Body of pancreas (tissue), 4 donors: ENCODE measurements at places on chromosomes 2 and 18. TPM values are rescaled to one million over a fixed set of nuclear protein-coding genes. Genes with fewer than 3 reads are reported as not detected.

Gene TLX2
- not detected for total RNA-seq

Gene TFCP2L1
- total RNA-seq, result 4.6 TPM

Gene DPYSL5
- total RNA-seq, result not detected

Gene ASB18
- total RNA-seq, result not detected

Gene GALNT13
- total RNA-seq, result 5.7 TPM

Gene KRTCAP3
- total RNA-seq, result 25.2 TPM

Gene PPP4R1
- 46.4 TPM for total RNA-seq

Gene KANSL1L
- 94.9 TPM for total RNA-seq

Gene CEP76
- 6.2 TPM for total RNA-seq

Gene LCT
- total RNA-seq, result not detected

Gene TSPYL6
- total RNA-seq, result not detected

Gene CD8B2
- total RNA-seq, result not detected

Gene RNF152
- total RNA-seq, result 7.8 TPM

Gene KIAA2012
- not detected for total RNA-seq

Gene RASGRP3
- 22.1 TPM for total RNA-seq

Gene BCL11A
- 16.2 TPM for total RNA-seq

Gene GCG
- 464 TPM for total RNA-seq

Gene PDCD1
- total RNA-seq, result 1.3 TPM

Gene TMEM17
- 2.3 TPM for total RNA-seq

Gene TRIM54
- not detected for total RNA-seq

Gene EFR3B
- 0.52 TPM for total RNA-seq

Gene PNKD
- total RNA-seq, result 17.1 TPM

Gene ALPG
- not detected for total RNA-seq

Gene RAX
- not detected for total RNA-seq

Gene KIF1A
- 51.9 TPM for total RNA-seq

Gene BIN1
- 24.4 TPM for total RNA-seq

Gene CCDC178
- total RNA-seq, result 9.9 TPM

Gene MFSD2B
- total RNA-seq, result not detected

Gene RTP5
- not detected for total RNA-seq

Gene ASXL3
- total RNA-seq, result 1.3 TPM

Gene MOCOS
- total RNA-seq, result 1.0 TPM

Gene GPR39
- total RNA-seq, result 9.6 TPM

Gene ACKR3
- total RNA-seq, result 10.4 TPM

Gene FLACC1
- total RNA-seq, result 2.3 TPM

Gene TMEFF2
- not detected for total RNA-seq

Gene SERPINB2
- not detected for total RNA-seq

Gene ST8SIA5
- total RNA-seq, result 1.6 TPM

Gene ZNF397
- total RNA-seq, result 13.7 TPM
